ENCODE measurements at places on chromosomes 3 and 15. TPM values are rescaled to one million over a fixed set of nuclear protein-coding genes. Genes with fewer than 3 reads are reported as not detected.

DNA sequence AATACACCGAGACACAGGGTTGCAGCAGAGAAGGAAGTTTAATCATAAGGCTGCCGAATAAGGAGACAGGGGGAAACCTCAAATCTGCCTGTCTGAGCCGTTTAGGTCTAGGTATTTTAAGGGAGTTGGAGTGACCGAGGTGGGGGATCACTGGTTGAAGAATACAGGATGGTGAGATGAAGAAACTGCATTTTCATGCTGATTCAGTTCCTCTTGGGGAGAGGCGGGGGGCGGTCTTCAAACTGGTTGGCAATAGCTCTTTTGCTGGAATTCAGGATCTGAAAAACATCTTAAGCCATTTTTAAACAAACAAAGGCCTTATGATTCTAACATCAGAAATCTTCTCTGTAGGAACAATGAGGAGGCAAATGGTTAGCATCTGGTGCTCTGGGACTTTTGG is 699.5 kb upstream of the CFAP20DC start:
- peaks cover 29% of the 10 kb centered on the region for H3K4me1 ChIP-seq
- no peaks in the 10 kb centered on the region for H3K27me3 ChIP-seq
- no peak for DNase-seq
- H3K36me3 ChIP-seq: peaks cover 54% of the 10 kb centered on the region
- no peak overlapping the region for H3K4me3 ChIP-seq
- no peak overlapping the region for H3K27ac ChIP-seq

DNA sequence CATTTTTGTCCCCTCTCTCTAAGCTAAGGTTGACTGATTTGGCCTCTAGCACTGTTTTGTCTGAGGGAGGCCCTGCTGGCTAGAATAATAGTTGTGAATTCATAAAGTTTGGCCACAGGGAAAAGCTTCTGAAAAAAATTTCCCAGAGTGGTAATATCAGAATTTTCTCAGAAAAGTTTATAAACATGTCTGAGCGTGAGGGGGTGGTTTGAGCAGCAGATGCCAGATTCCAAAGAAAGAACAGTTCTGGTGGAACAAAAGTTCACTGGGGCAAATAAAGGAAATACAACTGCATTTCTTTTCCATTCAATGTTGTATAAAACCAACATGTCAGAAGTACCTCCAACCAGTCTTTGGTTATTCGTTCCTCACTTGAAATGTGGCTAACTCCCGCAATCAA is 61.2 kb downstream of the CLDN1 start:
- H3K4me3 ChIP-seq: no peak overlapping the region
- peaks cover 2% of the 10 kb centered on the region for H3K27me3 ChIP-seq
- no peak for DNase-seq

DNA sequence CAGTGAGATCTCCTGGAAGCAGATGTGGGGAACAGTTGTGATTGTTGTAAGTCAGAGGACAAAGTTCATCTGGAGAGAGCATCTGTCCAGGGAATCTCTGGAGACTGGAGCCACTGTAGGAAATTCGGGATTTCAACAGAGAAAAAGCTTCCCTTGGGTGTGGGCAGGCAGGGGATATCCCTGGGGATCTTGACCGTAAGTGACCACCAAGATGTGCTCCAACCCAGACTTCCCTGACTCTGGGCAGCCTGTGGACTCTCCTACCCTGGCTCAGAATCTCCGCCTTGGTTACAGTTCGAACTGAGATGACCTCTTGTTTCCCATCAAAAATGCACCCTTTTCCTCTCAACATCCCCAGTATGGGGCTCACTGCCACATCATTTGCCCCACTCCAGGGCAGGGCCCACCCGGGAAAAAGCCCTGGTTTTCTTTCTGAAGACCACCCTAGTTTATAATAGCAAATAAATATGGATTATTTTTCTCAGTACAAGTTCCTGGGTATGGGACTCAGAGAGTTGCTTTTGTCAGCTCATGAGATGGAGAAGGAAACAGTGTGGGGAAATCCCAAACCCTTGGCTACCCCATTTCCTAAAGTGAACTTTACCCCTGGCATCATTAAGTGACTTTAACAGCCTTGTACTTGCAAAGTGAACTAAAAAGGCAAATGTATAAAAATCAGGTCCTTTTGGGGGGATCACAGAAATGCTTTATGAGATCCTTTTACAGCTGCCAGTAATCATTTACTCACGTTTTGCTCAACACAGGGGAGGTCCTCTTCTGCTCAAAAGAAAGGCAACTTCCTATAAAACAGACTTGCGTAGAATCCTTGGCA is 89.9 kb downstream of the CCNL1 start:
- no peaks in the 10 kb centered on the region for H3K27me3 ChIP-seq
- no peak overlapping the region for H3K4me3 ChIP-seq
- no peak overlapping the region for H3K27ac ChIP-seq
- H3K4me1 ChIP-seq: peaks cover 25% of the 10 kb centered on the region
- DNase-seq: no peak

GRCh38 chr3:14569474-14570000 is 29.4 kb upstream of the GRIP2 start:
- H3K36me3 ChIP-seq: no peaks in the 10 kb centered on the region
- no peak for DNase-seq
- H3K27ac ChIP-seq: no peak overlapping the region

- no peak for DNase-seq
- peaks cover 11% of the 10 kb centered on the region for H3K36me3 ChIP-seq
- H3K4me1 ChIP-seq: no peaks in the 10 kb centered on the region
- H3K27me3 ChIP-seq: no peaks in the 10 kb centered on the region
- H3K27ac ChIP-seq: no peak overlapping the region
- no peak overlapping the region for H3K4me3 ChIP-seq
Observed at GRCh38 chr3:58095603-58096138, 87.4 kb downstream of the FLNB start.

DNA sequence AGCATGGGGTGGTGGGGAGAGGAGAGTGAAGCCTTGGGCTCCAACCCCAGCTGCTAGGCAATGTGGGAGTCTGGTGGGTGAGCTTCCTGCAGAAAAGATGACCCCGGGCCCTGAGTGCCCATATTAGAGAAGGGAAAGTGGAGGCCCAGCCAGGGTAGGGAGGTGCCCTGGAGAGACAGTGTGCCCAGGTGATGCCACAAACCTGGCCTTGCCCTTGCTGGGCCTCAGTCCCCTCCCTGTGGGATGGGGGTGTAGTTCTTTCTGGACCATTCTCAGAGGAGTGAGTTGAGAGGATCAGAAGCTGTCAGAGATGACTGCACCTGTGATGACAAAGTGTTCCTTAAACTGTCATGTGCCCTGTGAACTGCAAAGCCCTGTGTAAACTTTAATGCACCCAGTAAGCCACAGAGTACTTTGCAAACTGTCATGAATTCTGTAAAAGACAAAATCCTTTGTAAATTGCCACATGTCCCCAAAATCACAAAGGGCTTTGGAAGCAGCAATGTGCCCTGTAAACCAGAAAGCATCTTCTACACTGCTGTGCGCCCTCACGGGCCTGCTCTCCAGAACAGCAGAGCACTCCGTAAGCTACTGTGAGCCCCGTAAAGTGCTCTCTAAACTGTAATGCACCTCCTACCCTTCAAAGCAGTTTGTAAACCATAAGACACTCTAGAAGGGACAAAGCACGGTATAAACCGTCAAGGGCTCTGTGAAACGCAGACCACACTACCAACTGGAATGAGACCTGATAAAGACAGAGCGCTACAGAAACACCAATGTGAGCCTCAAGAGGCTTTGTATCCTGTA is 51.3 kb upstream of the FGD5 start:
- no peaks in the 10 kb centered on the region for H3K4me1 ChIP-seq
- H3K27me3 ChIP-seq: no peaks in the 10 kb centered on the region
- H3K27ac ChIP-seq: no peak overlapping the region
- no peak for DNase-seq

DNA sequence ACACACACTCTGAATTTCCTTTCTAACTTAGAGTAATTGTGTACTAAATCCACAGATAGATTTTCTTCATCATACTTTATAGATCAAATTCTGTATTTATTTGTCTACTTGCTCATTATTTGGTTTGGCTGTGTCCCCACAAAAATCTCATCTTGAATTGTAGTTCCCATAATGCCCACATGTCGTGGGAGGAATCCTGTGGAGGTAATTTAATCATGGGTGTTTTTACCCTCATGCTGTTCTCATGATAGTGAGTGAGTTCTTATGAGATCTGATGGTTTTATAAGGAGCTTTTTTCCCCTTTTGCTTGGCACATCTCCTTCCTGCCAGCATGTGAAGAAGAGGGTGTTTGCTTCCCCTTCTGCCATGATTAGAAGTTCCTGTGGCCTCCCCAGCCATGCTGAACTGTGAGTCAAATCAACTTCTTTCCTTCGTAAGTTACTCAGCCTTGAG is 198.3 kb upstream of the TGFBR2 start:
- H3K27me3 ChIP-seq: peaks cover 1% of the 10 kb centered on the region
- H3K4me1 ChIP-seq: no peaks in the 10 kb centered on the region
- peaks cover 5% of the 10 kb centered on the region for H3K36me3 ChIP-seq
- no peak for DNase-seq
- H3K4me3 ChIP-seq: no peak overlapping the region

DNA sequence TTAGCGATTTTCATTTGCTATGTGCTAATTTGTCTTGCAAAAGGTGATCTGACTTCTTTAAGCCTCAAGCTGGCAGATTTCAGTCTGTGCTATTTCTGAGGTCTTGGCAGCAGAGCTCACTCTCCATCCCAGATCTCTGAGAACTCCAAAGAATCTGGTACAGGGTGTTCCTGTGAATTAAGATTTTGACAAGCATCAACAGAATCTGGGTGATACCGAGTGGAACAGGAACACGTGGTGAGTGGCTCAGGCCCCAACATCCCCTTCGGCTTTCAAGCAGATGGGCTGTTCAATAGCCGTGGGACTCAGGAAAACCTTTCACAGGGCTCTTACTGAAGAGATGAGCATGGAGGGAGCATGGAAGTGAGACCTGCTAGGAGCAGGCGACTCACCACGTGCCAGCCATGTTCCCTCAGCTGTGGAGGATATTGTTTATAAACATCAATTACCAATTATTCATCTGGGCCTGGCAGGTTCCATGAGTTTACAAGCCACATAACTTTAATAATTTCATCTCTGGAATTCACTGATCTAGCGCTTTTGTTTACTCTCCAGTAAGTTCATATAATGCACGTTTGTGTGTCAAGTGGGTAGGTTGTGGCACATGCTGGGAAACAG is 103.4 kb upstream of the SELENOK start:
- no peak overlapping the region for H3K27ac ChIP-seq
- no peak for DNase-seq
- H3K27me3 ChIP-seq: no peaks in the 10 kb centered on the region
- H3K4me1 ChIP-seq: no peaks in the 10 kb centered on the region
- H3K36me3 ChIP-seq: no peaks in the 10 kb centered on the region

GRCh38 chr3:125632597-125632996 is 37.3 kb upstream of the OSBPL11 start:
- DNase-seq: no peak
- H3K4me1 ChIP-seq: no peaks in the 10 kb centered on the region
- no peak overlapping the region for H3K4me3 ChIP-seq
- no peaks in the 10 kb centered on the region for H3K36me3 ChIP-seq

DNA sequence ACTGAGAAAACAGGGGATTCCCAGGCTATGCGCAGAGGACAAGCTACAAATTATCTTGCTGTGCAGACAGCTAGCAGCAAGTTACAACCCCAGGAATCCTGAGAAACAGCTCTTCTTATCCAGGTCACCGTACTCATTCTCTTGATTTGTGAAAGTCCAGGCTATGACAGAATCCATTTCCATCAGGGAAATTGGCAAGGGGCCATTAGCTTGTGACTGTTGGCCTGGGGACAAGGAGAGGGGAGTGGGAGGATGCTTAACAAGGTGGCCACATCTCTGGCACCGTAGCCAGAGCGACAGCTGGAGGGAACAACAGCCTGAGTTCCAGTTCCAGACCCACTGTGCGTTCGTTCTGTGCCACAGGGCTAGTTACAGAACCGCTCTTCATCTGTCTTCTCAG is 44.9 kb upstream of the PLXNA1 start:
- no peak overlapping the region for H3K27ac ChIP-seq
- DNase-seq: no peak
- H3K4me1 ChIP-seq: peaks cover 2% of the 10 kb centered on the region
- peaks cover 2% of the 10 kb centered on the region for H3K27me3 ChIP-seq

DNA sequence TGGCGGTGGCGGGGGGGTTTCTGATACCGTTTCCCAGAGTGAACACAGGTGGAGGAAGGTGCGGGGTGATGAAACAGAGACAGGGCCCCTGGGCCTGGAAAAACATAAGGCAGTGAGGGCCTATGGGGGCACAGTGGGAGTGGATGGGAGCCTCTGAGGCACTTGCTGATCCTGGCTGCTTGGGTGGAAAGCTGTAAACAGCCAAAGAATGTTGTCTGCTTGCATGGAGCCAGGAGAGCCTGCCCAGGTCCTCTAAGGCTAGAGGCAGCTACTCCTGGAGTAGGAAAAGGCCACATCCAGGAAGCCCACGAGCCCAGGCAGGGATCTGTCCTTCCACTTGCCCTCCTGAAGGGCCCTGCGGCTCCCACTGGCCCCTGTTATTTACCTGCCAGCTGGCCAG is 2.9 kb upstream of the SEMA3B start:
- no peak for DNase-seq
- no peaks in the 10 kb centered on the region for H3K4me1 ChIP-seq
- no peaks in the 10 kb centered on the region for H3K36me3 ChIP-seq
- no peak overlapping the region for H3K4me3 ChIP-seq
- H3K27ac ChIP-seq: no peak overlapping the region

GRCh38 chr3:93989241-93989640 is 9.3 kb downstream of the ARL13B start:
- H3K4me1 ChIP-seq: peaks cover 7% of the 10 kb centered on the region
- no peaks in the 10 kb centered on the region for H3K27me3 ChIP-seq
- no peak overlapping the region for H3K4me3 ChIP-seq
- H3K36me3 ChIP-seq: no peaks in the 10 kb centered on the region
- H3K27ac ChIP-seq: no peak overlapping the region

DNA sequence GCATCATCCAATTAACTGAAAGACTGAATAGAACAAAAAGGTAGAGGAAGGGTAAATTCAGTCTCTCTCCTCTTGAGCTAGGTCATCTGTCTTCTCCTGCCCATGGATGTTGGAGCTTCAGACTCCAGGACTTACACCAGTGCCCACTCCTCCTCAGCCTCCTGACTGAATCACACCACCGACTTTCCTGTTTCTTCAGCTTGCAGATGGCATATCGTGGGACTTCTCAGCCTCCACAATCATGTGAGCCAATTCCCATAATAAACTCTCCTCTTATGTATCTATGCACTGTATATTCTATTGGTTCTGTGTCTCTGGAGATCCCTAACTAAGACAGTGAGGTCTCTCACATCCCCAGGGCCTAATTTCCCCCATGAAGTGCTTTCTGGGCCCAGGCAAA is 140.4 kb downstream of the CD47 start:
- H3K4me3 ChIP-seq: no peak overlapping the region
- H3K36me3 ChIP-seq: no peaks in the 10 kb centered on the region
- peaks cover 6% of the 10 kb centered on the region for H3K27me3 ChIP-seq
- peaks cover 12% of the 10 kb centered on the region for H3K4me1 ChIP-seq
- no peak for DNase-seq

CHST13 gene
- not detected for total RNA-seq

IGDCC3 gene
- total RNA-seq: not detected

CLDN1 gene
- 0.33 TPM for total RNA-seq

PATL2 gene
- 13.5 TPM for total RNA-seq

CLDN18 gene
- total RNA-seq: not detected

GP5 gene
- 0.26 TPM for total RNA-seq

SCAMP5 gene
- total RNA-seq: 1.3 TPM

ADGRG7 gene
- total RNA-seq: not detected

SERPINI1 gene
- total RNA-seq: 0.49 TPM

SEMA5B gene
- not detected for total RNA-seq

CSPG4 gene
- total RNA-seq: not detected

COL6A5 gene
- total RNA-seq: not detected

C3orf20 gene
- total RNA-seq: 0.28 TPM

SLC15A2 gene
- 0.95 TPM for total RNA-seq

GOLGA6L10 gene
- 0.76 TPM for total RNA-seq

C15orf40 gene
- 23.6 TPM for total RNA-seq

AGBL1 gene
- total RNA-seq: not detected

TKT gene
- total RNA-seq: 377 TPM

SAMD7 gene
- total RNA-seq: not detected

All from activated CD4-positive, alpha-beta T cell treated with anti-CD3 and anti-CD28 coated beads, Interleukin-2, amount 10 ng/mL, durations not matched to agents 24 days and 14 days (primary cell).